SK-MEL-5 (cell line): ENCODE measurements at places on chromosomes 5 and 9. TPM values are rescaled to one million over a fixed set of nuclear protein-coding genes. Genes with fewer than 3 reads are reported as not detected.

The KIAA0825 gene
- total RNA-seq = 0.08 and 0.43 TPM in 2 replicates

The ANKRD31 gene
- total RNA-seq = 0.69 and 0.75 TPM in 2 replicates

The DPYSL3 gene
- 13.0 and 16.5 TPM in 2 replicates for total RNA-seq

The SLC6A7 gene
- not detected in 2 replicates for total RNA-seq

The DOCK8 gene
- 0.35 and 0.45 TPM in 2 replicates for total RNA-seq

DNA sequence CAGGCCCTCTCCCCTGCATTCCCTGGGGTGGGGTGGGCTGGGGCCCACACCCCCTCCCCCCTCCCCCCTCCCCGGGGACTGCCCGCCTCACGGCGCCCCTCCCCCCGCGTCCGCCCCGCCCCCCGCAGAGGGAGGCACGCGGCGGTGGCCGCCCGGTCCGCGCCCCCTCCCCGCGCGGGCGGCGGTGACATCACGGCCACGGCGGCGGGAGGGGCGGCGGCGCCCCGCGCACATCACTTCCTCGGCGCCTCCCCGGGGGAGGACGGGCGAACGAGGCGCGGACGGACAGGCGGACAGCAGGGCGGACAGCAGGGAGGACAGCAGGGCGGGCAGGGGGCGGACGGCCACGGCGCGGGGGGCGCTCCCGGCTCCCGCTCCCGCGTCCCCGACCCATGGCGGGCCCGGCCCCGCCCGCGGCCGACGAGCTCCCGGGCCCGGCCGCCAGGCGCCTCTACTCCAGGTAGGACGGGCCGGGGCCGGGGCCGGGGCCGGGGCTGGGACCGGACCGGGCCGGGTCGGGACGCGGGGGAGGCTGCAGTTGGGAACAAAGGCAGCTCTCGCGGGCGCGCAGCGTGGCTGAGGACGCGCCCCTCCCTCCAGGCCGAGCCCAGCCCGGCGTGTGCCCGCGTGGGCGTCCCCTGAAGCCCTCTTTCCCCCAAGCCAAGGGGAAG lies at the start of gene GPSM1:
Gene GPSM1, plus strand, starts transcription at position 236 of the 671 bp plus-strand sequence. Its CDS starts 157 bp downstream, at position 393.
- peak; percentile 26 for DNase-seq

- no peak for DNase-seq
Measured at GRCh38 chr9:137759117-137759516, 118.5 kb upstream of the CACNA1B start.

DNA sequence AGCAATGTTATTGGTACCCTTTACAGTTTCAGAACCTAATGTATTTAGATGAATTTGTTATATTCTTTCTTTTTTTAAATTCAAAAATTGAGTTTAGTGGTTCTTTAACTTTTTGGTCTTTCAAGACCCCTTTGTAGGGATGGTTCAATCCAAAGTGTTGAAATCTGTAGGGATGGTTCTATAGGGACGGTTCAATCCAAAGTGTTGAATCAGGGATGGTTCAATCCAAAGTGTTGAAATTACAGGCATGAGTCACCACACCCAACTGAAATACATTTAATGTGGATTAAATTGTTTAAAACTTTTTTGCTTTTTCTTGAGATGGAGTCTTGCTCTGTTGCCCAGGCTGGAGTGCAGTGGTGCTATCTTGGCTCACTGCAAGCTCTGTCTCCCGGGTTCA lies 30.6 kb downstream of the SNX2 start:
- DNase-seq = no peak

- DNase-seq = no peak
Measured at GRCh38 chr9:132669319-132669697, 475 bp downstream of the DDX31 start.

DNA sequence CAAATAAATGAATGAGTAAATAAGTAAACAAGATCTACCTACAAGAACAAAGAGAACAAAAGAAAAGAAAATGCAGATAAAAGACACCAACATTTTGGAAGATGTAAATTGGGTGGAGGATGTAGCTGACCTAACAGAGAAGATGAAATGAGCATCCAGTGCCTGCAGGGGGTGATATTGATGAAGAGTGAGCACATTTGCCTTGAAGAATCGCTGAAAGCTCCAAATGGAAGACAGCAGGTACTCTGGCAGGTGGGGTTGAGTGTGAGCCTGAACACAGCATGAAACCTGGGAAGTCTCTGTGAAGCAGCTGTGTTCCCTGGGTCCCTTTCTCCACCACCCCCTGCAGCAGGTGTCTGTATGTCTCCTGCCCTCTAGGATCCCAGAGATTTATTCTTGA lies 125.6 kb downstream of the NXNL2 start:
- DNase-seq = peak; percentile 49
